Hepatic stellate cell (primary cell): ENCODE measurements at places on chromosomes 1 and 21.

DNA sequence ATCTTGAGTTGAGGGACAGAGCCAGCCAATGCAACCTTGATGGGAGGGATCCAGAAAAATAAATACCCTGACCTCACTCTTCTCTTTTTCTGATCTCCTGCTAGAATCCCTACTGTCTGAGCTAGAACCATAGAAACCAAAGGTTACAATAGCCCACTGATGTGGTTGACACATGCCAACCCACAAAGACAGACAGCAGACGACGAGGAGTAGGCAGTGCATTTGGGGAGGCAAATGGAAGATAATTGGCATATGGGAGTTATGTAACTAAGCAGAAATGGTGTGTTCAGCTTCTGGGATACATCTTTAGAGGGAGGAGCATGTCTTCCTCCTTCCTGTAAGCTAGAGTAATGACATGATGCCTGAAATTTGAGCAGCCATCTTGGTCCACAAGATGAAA lies 171.7 kb upstream of the FGGY start:
- DNase-seq, result no peak

DNA sequence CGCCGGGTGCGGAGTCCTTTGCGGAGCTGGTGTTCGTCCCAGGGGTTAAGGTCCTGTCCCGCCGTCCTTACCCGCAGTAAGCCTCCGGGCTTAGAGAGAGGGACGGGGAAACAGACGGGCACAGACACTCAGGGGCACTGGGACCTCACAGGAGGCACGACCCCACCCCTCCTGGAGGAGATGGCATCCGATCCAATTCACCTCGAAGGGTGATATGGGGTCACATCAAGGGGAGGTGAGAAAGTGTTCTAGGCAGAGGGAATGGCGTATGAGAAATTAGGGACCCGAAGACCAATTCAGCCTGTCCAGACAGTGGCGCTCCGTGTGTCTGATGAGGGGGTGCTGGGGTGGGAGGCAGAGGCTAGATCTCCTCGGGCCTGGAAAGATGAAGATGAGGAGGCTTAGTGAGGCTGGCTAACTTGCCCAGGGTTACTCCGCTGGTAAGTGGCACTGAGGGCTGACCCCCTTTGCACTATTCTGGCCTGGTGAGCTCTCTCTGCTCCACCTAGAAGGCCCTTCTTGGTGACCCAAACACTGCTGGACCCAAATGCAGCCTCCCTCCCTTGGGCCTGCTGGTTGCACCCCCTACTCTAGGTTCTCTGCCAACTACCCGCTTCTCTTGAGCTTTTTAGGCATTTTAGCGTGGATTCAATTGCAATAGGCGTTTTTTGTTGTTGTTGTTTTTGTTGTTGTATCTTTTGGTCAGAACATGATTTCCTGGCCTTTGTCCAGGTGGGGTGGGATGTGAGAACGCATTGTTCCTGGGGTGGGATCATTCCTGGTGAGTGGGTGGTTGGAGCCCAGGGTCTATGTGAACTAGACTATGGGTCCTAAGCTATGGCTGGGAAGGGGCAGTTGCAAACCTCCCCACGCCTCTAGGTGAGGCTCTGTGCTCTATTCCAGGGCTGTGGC lies 12.3 kb downstream of the BTBD19 start:
- no peak for DNase-seq

- DNase-seq, result no peak
These were observed 46.4 kb downstream of the NUAK2 start for GRCh38 chr1:205275133-205275532.

DNA sequence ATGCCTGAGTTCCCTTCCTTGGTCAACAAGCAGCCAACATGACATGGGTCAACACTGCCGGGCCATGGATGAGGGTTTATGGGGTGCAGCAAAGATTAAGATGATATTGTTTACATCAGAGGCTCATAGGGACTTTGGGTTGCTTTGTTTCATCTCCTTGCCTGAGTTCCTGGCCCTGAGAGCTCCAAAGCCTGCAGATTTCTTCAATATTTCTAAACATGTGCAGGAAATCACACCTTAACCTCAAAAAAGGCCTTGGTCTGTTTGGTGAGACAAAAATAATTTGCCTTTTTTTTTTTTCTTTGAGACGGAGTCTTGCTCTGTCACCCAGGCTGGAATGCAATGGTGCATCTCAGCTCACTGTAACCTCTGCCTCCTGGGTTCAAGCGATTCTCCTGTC lies 876 bp downstream of the SLAMF8 start:
- DNase-seq, result no peak

GRCh38 chr1:155529109-155529508 lies 33.5 kb downstream of the ASH1L start:
- no peak for DNase-seq

DNA sequence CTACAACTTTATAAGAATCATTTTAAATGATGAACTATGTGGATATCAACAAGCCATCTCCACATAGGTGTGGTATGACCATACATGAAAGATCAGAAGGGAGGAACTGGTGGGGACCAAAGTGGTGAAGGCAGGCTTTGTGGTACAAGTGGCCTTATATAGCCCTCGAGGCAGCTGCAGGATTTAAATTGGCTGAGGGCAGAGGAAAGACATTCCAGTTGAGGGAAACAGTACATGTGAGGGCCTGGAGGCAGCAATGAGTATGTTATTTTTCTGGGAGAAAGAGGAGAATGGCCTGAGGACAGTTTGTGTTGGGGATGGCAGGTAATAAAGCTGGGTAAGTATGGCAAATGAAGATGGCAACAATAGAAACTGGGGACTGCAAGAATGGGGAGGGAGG lies 17.1 kb downstream of the OSCP1 start:
- DNase-seq, result no peak

DNA sequence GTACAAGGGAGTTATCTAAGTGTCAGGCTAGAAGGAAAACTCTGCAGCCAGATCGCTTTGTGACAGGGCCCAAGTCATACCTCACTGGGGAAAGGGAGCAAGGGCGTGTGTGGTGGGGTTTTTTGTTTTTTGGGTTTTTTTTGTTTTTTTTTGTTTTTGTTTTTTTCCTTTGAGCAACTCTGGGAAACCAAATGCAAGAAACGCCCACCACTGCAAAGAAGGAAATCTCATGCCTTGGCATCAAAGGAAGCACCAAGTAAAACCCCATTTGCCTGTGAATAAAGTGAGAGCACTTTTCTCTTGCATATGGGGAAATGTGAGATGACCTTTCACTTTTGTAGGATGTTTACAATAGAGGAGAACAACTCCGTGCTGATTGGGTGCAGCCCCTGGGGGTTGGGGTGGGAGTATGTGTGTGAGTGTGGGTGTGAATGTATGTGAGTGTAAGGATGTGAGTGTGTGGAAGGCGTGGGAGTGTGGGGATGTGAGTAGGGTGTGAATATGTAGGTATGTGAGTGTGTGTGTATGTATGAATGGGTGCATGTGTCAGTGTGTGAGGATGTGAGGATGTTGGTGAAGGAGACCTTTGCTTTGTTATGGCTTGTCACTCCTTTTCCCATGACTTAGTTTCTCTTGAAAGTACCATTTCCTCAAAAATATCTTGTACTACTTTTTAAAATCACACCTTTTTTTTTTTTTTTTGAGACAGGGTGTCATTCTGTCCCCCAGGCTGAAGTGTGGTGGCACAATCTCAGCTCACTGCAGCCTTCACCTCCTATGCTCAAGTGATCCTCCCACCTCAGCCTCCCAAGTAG lies 34.6 kb downstream of the IL12RB2 start:
- no peak for DNase-seq

GRCh38 chr1:56591909-56592308 lies 12.5 kb upstream of the PLPP3 start:
- no peak for DNase-seq

DNA sequence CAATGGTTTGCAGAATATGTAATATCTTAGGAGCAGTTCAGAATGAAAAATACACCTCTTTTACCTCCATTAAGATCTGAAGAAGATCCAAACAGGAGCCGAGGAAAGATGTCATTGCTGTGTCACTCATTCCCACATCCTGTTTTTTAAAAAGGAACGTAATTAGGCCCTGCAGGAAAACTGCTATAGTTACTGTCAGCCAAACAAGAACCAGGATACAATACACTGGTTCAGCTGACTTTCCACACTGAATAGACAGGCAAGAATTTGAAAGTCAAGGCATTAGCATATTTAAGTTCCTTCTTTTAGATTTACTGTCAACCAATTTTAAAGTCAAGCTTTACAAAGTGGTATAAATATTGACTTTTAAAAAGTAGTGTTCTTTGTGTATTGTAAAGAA lies 63.8 kb downstream of the IARS2 start:
- no peak for DNase-seq

GRCh38 chr1:111654839-111655238 lies 35.2 kb downstream of the RAP1A start:
- DNase-seq, result no peak

GRCh38 chr1:216464489-216464888 lies 41.2 kb upstream of the USH2A start:
- peak; percentile 50 for DNase-seq

- no peak for DNase-seq
These were observed 135.4 kb upstream of the FMN2 start for GRCh38 chr1:239956263-239956662.

- DNase-seq, result no peak
These were observed 9.3 kb downstream of the PMF1 start for GRCh38 chr1:156221986-156222692.

GRCh38 chr1:47727697-47728085 lies 269.5 kb downstream of the TRABD2B start:
- no peak for DNase-seq

- no peak for DNase-seq
These were observed 617.7 kb upstream of the ADGRL2 start for GRCh38 chr1:81183051-81183450.

GRCh38 chr1:6587261-6588005 lies 7.6 kb downstream of the ZBTB48 start:
- DNase-seq, result no peak

DNA sequence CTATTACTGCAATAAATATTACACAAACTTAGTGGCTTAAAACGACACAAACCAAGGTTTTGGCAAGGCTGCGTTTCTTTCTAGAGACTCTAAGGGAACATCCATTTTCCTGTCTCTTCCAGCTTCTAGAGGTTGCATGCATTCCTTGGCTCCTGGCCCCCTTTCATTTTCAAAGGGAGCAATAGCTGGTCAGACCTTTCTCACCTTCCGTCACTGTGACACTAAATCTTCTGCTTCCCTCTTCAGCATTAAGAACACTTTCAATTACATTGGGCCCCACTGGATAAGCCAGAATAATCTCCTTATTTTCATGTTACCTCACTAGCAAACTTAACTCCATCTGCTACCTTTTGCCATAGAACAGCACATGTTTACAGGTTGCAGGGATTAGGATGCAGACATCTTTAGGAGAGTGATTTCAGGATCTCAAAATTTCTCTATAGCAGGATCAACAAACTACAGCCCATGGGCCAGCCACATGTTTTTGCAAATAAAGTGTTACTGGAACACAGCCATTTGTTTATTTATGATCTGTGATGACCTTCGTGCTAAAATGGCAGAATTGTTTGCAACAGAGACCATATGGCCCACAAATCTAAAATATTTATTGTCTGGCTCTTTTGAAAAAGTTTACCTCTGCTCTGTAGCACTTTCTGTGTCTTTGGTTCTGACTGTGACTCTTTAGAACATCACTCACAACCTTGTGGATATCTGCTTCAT lies 221.5 kb upstream of the SGIP1 start:
- no peak for DNase-seq

- DNase-seq, result no peak
These were observed 3.6 kb downstream of the AJAP1 start for GRCh38 chr1:4657960-4658541.

GRCh38 chr1:197783510-197783948 lies 8.2 kb upstream of the DENND1B start:
- DNase-seq, result peak; percentile 45

GRCh38 chr21:32867597-32867996 lies 96.0 kb upstream of the PAXBP1 start:
- DNase-seq, result no peak

- no peak for DNase-seq
These were observed 34.9 kb downstream of the WLS start for GRCh38 chr1:68197461-68197860.

GRCh38 chr1:97976801-97977200 lies 56.0 kb upstream of the DPYD start:
- DNase-seq, result no peak

GRCh38 chr1:184291701-184292100 lies 95.1 kb upstream of the C1orf21 start:
- no peak for DNase-seq

- DNase-seq, result no peak
These were observed 9.7 kb downstream of the CTNNBIP1 start for GRCh38 chr1:9900142-9901043.

GRCh38 chr1:89812992-89813391 lies 7.8 kb upstream of the LRRC8D start:
- no peak for DNase-seq

DNA sequence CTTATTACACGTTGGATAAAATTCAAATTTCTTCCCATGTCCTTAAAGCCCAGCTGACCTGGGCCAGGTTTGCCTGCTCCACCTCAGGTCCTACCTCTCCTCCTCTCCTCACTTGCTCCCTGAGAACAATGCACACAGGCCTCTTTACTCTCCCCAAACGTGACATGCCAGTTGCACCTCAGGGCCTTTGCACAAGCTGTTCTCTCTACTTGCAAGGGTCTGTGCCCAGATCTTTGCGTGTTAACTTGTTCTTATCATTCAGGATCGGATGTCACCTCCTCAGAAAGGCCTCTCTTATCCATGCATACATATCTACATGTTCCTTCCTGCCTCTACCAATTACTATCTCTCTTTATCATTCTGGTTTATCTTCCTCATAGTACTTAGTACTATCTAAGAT lies 14.7 kb upstream of the LEFTY1 start:
- DNase-seq, result no peak

DNA sequence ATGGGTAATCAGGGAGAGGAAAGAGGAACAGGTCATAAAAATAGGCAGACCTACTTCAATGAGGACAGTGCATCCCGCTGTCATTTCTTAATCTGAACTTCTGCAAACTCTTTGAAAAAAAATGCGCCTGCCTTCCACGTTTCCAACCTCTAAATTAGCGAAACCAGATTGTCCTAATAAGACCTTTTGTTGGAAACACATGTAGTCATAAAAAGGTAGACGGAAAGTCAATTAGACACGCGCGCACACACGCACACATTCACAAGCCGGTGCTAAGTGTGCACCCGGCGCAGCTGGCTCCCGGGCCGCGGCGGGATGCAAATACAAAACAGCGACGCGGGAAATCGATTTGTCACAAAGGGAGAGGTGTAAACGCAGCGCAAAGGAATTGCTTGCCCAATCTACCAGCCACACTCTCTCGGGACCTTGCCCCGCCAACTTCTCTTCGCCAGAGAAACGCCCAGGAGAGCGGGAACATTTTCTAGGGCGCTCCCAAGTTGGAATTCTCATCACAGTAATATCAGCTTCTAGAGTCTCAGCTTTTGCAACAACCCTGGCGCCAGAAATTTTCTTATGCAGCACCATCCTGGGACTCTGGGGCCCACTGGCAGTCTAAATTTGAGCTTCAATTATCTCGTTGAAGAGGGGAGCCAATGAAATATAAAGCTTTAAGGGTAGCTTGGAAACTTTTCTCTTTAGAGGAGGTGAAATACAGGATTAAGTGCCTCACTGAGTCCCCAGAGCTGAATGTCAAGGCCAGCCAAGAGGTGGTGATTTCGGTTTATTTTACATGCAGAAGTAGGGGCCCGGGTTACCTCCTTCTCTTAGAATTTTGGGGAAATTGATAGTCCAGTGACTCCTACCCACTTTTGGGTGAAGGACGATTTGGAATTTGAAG lies 4.5 kb downstream of the PRRX1 start:
- DNase-seq, result no peak
